ENCODE measurements at places on chromosomes 5 and 9. TPM values are rescaled to one million over a fixed set of nuclear protein-coding genes. Genes with fewer than 3 reads are reported as not detected.

MEIKIN gene
- not detected for polyA plus RNA-seq

PANK3 gene
- 6.4 TPM for polyA plus RNA-seq

DPM2 gene
- polyA plus RNA-seq = 144 TPM

FAM81B gene
- polyA plus RNA-seq = not detected

CARD9 gene
- 0.58 TPM for polyA plus RNA-seq

CDKN2B gene
- 8.9 TPM for polyA plus RNA-seq

TMED9 gene
- polyA plus RNA-seq = 92.1 TPM

CEL gene
- polyA plus RNA-seq = 0.92 TPM

TSPAN17 gene
- polyA plus RNA-seq = 24.8 TPM

C9orf50 gene
- 3.5 TPM for polyA plus RNA-seq

IL17B gene
- polyA plus RNA-seq = not detected

PCDHGA11 gene
- 1.6 TPM for polyA plus RNA-seq

SPINK4 gene
- not detected for polyA plus RNA-seq

UGCG gene
- polyA plus RNA-seq = 5.0 TPM

WNK2 gene
- 70.2 TPM for polyA plus RNA-seq

FBXW11 gene
- 49.0 TPM for polyA plus RNA-seq

LCN2 gene
- not detected for polyA plus RNA-seq

ENTREP1 gene
- 4.3 TPM for polyA plus RNA-seq

PHF24 gene
- polyA plus RNA-seq = 14.7 TPM

MYMK gene
- polyA plus RNA-seq = 0.80 TPM

N4BP3 gene
- 8.8 TPM for polyA plus RNA-seq

SLC1A3 gene
- 202 TPM for polyA plus RNA-seq

OR2V2 gene
- polyA plus RNA-seq = not detected

C5 gene
- polyA plus RNA-seq = 2.8 TPM

TRIM36 gene
- polyA plus RNA-seq = 19.6 TPM

ANKRD34B gene
- polyA plus RNA-seq = 0.20 TPM

SHOC1 gene
- not detected for polyA plus RNA-seq

FANCC gene
- 31.7 TPM for polyA plus RNA-seq

CXCL14 gene
- 34.7 TPM for polyA plus RNA-seq

PCDHA13 gene
- polyA plus RNA-seq = 0.36 TPM

TMEFF1 gene
- polyA plus RNA-seq = 14.4 TPM

CENPK gene
- 4.1 TPM for polyA plus RNA-seq

FOXD4L3 gene
- not detected for polyA plus RNA-seq

UTP15 gene
- polyA plus RNA-seq = 2.6 TPM

SPINK7 gene
- polyA plus RNA-seq = not detected

DRD1 gene
- 0.44 TPM for polyA plus RNA-seq

HACD4 gene
- 0.34 TPM for polyA plus RNA-seq

DOCK2 gene
- polyA plus RNA-seq = 1.8 TPM

SMIM15 gene
- polyA plus RNA-seq = 23.1 TPM

IFNA10 gene
- polyA plus RNA-seq = not detected

TXNDC8 gene
- polyA plus RNA-seq = not detected

NDUFS6 gene
- polyA plus RNA-seq = 95.6 TPM

SLC25A2 gene
- polyA plus RNA-seq = not detected

GLDC gene
- polyA plus RNA-seq = 5.1 TPM

GHR gene
- 0.20 TPM for polyA plus RNA-seq

PCDHA9 gene
- not detected for polyA plus RNA-seq

SLC6A3 gene
- 3.6 TPM for polyA plus RNA-seq

TEX48 gene
- polyA plus RNA-seq = not detected
